GM12892 (cell line): ENCODE measurements at places on chromosomes 5 and 9.

DNA sequence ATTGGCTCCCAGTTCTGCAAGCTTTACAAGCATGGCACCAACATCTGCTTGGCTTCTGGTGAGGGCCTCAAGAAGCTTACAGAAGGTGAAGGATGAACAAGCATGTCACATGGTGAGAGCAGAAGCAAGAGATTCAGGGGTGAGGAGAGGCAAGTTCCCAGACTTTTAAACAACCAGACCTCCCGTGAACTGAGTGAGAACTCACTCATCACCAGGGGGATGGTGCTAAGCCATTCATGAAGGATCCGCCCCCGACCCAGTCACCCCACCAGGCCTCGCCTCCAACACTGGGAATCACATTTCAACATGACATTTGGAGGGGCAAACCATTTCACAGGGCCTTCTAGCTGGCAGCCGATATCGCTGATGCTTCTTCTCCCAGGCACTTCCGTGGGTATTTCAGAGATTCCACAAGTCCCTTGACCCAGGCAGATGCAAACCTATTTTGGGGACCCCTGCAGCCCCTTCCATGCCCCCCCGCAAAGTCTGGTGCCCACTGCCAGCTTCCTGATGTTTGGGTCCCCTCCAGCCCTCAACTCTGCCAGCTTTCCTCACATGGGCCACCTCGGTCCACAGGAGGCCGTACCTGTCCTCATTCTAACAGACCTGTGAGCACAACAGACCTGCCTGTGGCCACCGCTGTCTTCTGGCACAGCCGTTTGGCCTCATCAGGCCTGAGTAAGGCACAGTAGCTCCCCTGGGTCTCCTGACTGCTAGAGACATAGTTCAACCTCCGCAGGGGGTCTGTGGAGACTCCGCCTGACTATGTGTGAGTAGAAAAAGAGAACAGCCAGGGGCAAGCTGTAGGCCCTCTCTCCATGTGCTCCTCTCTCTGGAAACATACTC, 60.7 kb upstream of the ANGPTL2 start:
- DNase-seq = no peak

DNA sequence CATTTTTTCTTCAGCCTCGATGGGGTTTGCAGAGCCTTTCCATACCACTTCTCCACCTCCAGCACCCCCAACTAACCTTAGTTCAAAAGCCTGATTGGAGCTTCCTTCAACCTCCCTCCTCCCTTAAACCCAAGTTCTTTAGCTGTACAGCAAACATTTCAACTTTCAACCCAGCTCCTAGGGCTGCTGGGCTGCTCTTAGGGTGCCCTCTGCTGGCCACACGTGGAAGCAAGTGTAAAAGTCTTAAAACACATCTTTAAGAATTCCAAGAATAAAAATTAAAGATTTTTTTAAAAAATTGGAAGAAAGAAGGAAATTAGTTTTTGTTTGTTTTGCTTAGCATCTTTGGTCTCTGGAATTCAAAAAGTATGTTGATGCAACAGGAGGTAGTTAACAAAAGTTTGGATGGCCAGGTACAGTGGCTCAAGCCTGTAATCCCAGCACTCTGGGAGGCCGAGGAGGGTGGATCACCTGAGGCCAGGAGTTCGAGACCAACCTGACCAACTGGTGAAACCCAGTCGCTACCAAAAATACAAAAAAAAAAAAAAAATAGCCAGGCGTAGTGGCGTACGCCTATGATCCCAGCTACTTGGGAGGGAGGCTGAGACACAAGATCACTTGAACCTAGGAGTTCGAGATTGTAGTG, 15.5 kb upstream of the HSD17B3 start:
- peak; percentile 25 for DNase-seq

- no peak for DNase-seq
Observed at GRCh38 chr5:69498384-69498783, 5.8 kb downstream of the OCLN start.

GRCh38 chr5:169695025-169695625, 58.0 kb downstream of the DOCK2 start:
- DNase-seq = no peak

GRCh38 chr5:137828664-137829063, 39.0 kb upstream of the MYOT start:
- no peak for DNase-seq

DNA sequence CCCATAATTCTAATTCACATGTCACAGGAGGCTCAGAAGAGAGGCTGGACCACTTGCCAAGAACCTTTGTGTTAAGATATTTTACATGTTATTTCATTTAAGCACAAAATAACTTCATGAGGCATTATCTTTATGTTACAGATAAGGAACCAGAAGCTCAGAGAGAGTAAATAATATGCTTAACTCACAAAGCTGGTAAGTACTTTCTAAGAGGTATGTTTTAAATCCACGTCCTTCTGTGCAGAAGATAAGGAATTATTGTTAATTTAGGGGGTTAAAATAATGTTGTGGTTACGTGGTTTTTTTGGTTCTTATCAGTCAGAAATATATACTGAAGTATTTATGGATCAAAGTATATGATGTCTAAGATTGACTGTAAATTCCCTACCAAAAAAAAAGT, 8.0 kb downstream of the STRBP start:
- no peak for DNase-seq

- DNase-seq = no peak
Observed at GRCh38 chr5:206406-206805, 11.5 kb downstream of the CCDC127 start.

- DNase-seq = no peak
Observed at GRCh38 chr9:134566936-134567335, 74.7 kb upstream of the COL5A1 start.

DNA sequence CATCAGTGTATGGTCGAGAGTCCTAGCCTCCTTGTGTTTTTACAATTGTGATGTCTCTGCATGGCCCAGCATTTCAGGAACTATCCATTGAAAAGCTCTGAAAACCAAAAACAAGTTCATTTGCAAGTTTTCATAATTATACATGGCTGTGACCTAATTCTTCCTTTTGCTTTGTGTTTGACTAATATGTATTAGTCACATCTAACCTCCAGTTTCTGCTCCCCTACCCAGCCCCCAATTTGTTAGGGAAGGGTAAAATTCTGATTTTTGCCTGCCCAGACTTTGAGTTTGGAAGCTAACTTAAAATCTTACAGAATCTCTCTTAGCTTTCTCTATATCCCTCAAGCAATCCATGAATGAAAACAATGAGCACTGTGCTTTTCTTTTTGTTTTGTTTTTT, 128.2 kb upstream of the SEMA6A start:
- no peak for DNase-seq

- DNase-seq = no peak
Observed at GRCh38 chr9:121672986-121673385, 21.6 kb downstream of the DAB2IP start.
